ENCODE measurements at places on chromosomes 7 and 10.

DNA sequence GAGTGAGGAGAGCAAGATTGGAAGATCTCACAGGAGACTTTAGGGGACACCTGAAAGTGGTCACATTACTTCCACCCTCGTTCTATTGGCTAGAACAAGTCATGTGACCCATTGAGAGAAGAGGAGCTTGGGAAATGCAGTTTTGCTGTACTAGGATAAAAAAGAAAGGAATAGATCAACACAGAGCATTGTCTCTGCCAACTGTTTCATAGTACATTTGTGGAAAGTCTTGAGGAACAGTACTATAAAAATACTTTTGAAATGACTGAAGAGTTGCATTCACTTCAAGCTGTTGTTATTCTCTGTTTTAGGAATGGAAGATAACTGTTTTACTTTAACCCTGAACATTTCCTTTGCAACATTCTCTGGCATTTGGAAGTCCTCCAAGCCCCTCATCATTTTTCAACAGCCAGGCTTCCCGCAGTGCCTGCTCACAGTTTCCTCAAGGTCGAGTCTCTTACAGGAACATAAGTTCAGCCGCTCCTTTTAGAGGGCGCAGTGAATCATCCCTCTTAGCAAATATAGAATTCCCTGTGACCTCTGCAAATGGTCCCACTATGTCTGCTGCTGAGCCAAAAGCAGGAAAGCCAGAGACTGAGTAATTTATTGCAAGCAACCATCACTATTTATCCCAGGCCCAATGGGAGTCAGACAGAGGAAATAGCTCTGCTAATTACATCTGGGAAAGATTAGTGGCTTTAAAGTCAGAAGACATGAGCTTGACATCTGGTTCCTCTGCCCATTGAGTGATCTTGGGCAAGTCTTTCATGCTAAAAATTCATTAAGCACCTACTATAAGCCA is 40.7 kb downstream of the MRPL32 start:
- no peak for DNase-seq

- no peak for DNase-seq
Observed at GRCh38 chr10:53990799-53991238, 810.2 kb downstream of the PCDH15 start.

- DNase-seq: no peak
Observed at GRCh38 chr7:80302636-80303035, 168.0 kb downstream of the GNAI1 start.

GRCh38 chr10:20855398-20856038 is 41.6 kb downstream of the NEBL start:
- no peak for DNase-seq

GRCh38 chr7:134602881-134603451 is 43.7 kb upstream of the BPGM start:
- no peak for DNase-seq

DNA sequence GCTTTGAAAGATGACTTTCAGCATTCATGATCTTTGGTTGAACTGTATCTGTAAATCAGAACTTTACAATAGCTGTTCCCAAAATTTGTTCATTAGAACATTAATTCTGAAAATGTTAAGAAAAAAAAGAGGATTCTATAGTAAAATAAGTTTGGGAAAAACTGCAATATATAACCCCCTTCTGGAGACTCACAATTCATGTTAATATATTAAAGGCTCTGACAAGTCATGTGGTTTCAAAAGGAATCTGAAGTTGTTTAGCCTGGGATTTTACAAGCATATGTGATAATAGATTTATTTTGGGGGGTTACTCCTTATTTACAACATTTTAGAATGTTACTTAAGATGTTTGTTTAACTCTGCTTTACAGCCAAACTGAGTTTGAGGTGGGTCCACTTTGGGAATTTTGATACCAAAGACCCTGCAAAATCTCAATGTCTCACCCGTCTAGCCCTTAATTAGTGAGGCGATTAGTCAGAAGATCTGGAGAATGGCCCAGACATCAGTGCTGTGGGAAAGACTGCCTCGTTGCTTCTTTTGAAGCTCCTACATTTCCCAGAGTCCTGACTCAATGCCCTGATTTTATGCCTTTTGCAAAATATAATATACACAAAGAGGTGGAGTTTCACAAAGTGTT is 40.0 kb downstream of the CDK1 start:
- DNase-seq: no peak

DNA sequence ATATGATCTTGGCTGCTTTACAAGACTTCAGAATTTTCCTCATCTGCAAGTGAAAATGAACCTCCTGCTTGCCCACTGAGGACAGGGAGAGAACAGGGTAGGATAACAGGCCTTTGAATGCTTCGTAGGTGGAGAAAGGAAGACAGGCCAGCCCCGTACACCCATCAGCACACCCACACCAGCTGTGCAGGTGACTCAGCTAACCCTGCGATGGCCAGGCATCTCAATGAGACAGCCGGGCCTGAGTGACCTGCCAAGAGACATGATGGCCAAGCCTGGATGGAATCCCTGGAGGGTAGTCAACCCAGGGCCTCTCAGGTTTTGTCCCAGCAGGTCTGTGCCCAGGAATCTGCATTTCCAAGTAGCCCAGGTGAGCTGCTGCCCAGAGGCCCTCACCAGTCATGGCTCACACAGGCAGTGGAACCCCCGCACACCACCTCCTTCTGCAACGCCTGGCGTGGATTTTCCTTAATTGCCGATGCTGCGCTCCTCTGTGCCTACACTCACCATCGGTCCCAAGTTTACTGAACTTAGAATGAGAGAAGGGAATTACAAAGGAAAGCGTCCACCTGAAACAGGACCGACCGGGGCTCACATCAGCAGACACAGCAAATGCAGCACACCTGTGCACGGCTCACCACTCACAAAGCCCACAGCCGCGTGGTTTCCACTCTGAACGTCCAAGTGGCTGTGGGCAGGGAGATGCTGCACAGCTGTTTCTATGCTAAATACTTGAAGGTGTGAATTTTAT is 163.7 kb downstream of the DIP2C start:
- no peak for DNase-seq

DNA sequence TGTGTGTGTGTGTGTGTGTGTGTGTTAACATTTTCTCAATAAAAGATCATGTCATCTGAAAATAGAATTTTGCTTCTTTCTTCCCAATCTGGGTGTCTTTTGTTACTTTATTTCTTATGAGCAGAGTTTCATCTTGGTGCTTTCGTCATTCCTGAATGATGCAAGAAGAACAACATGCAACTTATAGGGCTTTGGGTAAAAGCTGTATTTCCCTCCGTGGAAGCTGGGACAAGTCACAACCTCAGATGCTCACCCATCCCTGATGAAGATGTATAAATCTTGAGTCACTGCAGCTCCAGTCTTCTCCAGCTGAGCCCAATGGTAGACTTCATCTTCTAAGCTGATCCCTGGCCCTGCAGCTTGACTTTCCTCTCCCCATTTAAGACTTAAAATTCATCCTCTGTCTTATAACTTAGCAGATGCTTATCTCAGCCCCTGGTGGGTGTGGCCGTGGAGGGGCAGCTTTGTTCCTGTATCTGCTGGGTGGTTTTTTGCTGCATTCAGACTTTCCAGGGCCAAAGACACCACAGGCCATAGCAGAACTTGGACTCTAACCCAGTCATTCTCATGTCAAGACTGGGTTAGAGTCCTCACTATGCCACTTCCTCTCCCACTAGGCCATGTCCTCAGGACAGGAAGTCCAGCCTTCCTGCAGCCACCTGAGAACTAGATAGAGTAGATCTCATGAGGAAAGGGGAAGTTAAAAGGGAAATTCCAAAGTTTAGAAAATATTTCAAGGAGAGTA is 356.4 kb downstream of the TNS3 start:
- DNase-seq: no peak

Measured in GM19239 (cell line).